Naive thymus-derived CD8-positive, alpha-beta T cell (primary cell): ENCODE measurements at places on chromosomes 4 and X. TPM values are rescaled to one million over a fixed set of nuclear protein-coding genes. Genes with fewer than 3 reads are reported as not detected.

GRCh38 chr4:150231107-150231770 is 153.0 kb downstream of the DCLK2 start:
- peaks cover 27% of the 10 kb centered on the region for H3K27me3 ChIP-seq
- H3K4me1 ChIP-seq: no peaks in the 10 kb centered on the region
- no peak for DNase-seq
- no peak overlapping the region for H3K27ac ChIP-seq

DNA sequence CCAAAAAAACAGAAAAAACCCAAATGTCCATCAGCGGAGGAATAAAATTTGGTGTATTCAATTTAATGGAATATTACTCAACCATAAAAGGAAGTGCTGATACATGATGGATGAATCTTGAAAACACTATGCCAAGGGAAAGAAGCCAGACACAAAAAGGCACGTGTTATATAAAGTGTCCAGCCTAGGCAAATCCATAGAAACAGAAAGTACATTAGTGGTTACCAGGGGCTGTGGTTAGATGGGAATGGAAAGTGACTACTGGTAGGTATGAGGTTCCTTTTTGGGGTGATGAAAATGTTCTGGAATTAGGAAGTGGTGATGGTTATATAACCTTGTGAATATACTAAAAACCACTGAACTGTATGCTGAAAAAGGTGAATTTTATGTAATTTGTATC is 3.5 kb upstream of the CDKL2 start:
- H3K27me3 ChIP-seq: no peaks in the 10 kb centered on the region
- DNase-seq: no peak
- peaks cover 12% of the 10 kb centered on the region for H3K4me1 ChIP-seq
- H3K36me3 ChIP-seq: no peaks in the 10 kb centered on the region
- no peak overlapping the region for H3K4me3 ChIP-seq
- no peak overlapping the region for H3K27ac ChIP-seq

DNA sequence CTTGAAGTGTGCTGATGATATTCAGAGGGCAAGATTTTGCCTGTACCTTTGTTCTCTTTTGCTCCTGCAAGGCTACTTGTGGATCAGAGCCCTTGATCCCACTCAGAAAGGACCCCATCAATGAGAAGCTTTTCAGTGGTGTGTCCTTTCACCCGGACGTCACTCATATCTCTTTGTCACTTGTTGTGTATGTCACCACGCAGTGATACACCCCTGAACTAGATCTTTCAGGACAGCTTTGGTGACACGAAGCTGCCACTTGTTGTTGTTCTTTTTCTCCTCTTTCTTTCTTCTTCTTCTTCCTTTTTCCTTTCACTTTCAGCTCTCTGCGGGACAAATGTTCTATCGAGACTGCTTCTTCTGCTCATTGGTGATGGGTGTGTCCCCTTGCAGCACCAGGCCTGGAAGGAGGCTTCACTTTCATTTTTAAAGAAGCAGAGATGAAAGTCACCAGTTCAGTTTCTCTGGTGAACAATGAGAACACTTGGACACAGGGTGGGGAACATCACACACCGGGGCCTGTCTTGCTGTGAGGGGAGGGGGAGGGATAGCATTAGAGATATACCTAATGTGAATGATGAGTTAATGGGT is 83.6 kb downstream of the NBDY start:
- H3K27ac ChIP-seq: peak overlapping the region; percentile 98
- peaks cover 26% of the 10 kb centered on the region for H3K4me1 ChIP-seq
- H3K27me3 ChIP-seq: no peaks in the 10 kb centered on the region
- no peaks in the 10 kb centered on the region for H3K36me3 ChIP-seq
- DNase-seq: peak; percentile 49

GRCh38 chr4:124644621-124645020 is 67.9 kb downstream of the ANKRD50 start:
- no peak overlapping the region for H3K4me3 ChIP-seq
- DNase-seq: no peak
- H3K27me3 ChIP-seq: peaks cover 6% of the 10 kb centered on the region
- no peaks in the 10 kb centered on the region for H3K36me3 ChIP-seq
- H3K27ac ChIP-seq: no peak overlapping the region
- H3K4me1 ChIP-seq: no peaks in the 10 kb centered on the region

DNA sequence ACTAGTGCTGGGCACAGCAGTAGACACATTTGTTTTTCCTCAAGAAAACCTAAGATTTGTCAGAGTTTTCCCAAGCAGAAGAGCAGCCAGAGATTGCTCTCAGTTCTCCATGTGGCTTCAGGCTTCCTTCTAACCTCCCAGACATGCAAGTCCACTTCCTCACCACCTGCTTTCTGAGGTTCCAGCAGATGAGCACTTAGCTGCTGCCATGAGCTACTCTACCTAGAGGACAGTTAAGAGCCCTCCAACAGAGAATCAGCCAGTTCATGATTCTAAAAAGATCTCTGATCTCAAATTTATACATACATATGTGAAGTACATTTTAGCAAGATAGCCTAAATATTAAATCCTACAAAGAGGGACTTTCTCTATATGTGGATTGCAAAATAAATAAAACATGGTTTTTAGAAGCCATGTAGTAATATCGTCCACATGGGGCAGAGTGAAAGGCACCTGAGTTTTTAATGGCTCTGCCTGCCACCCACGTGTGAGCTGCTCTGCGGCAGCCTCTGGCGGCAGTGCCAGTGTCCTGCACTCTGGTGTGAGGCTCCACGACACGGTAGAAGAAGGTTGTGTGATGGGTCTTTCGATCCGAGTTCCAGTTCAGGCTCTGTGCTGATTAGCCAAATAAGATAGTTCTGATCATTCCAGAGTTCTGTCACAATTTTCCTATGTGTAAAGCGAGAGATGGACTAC is 10.3 kb downstream of the CYP4V2 start:
- no peaks in the 10 kb centered on the region for H3K27me3 ChIP-seq
- peaks cover 25% of the 10 kb centered on the region for H3K4me1 ChIP-seq
- H3K36me3 ChIP-seq: peaks cover 14% of the 10 kb centered on the region
- peak; percentile 69 for DNase-seq
- H3K4me3 ChIP-seq: peak overlapping the region; percentile 14

- DNase-seq: no peak
- H3K27ac ChIP-seq: no peak overlapping the region
- H3K4me3 ChIP-seq: no peak overlapping the region
Measured at GRCh38 chr4:7630568-7631287, 196.0 kb upstream of the PSAPL1 start.

DNA sequence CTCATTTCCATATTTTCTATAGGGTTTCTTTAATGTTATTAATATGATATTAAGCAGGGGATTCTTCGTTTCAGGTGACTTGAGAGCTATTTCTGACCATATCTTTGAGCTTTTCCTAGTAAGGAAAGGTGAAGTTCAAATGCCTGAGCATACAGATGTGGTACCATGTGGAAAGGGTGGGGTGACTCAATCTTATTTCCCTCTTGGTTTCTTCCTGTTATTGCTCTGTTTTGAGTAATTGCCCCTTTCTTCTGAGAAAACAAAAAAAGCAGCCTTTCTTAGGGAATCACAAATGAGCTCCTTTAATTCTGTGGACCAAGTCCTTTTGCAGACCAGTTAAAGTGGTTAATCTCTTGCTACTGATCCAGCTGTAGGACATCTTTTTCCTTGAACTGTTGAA is 41.0 kb upstream of the AGA start:
- H3K36me3 ChIP-seq: peaks cover 16% of the 10 kb centered on the region
- H3K27ac ChIP-seq: no peak overlapping the region
- H3K27me3 ChIP-seq: no peaks in the 10 kb centered on the region
- no peak for DNase-seq
- no peak overlapping the region for H3K4me3 ChIP-seq
- H3K4me1 ChIP-seq: peaks cover 6% of the 10 kb centered on the region

- DNase-seq: no peak
- peaks cover 2% of the 10 kb centered on the region for H3K4me1 ChIP-seq
- H3K27ac ChIP-seq: no peak overlapping the region
- H3K36me3 ChIP-seq: no peaks in the 10 kb centered on the region
- no peak overlapping the region for H3K4me3 ChIP-seq
Measured at GRCh38 chr4:120225527-120225926, 158.9 kb upstream of the MAD2L1 start.

DNA sequence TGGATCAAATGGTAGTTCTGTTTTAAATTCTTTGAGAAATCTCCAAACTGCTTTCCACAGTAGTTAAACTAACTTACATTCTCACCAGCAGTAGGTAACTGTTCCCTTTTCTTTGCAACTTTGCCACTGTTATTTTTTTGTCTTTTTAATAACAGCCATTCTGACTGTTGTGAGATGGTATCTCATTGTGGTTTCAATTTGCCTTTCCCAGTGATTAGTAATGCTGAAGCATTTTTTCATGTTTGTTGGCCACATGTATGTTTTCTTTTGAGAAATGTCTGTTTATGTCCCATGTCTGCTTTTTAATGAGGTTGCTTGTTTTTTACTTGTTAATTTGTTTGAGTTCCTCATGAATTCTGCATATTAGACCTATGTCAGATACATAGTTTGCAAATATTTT is 198.8 kb downstream of the RAB28 start:
- no peak for DNase-seq
- no peaks in the 10 kb centered on the region for H3K27me3 ChIP-seq
- H3K4me3 ChIP-seq: no peak overlapping the region
- no peaks in the 10 kb centered on the region for H3K36me3 ChIP-seq
- no peak overlapping the region for H3K27ac ChIP-seq
- H3K4me1 ChIP-seq: no peaks in the 10 kb centered on the region

- H3K36me3 ChIP-seq: no peaks in the 10 kb centered on the region
- no peaks in the 10 kb centered on the region for H3K4me1 ChIP-seq
- no peaks in the 10 kb centered on the region for H3K27me3 ChIP-seq
- H3K27ac ChIP-seq: no peak overlapping the region
Measured at GRCh38 chrX:107123750-107124149, 5.1 kb upstream of the RBM41 start.

DNA sequence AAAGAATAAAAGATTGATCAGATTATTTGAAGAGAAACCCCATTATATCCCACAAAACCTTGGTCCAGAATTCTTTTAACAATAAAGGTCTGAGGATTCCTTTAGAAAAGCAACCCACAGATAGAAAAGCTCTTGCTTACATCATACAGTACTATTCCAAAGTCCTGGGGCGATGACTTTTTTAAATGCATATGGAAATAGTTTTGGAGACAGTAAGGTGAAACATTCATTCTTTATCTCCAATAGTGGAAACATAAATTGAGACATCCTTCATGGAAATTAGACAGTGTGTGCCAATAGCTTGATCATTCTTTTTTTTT is 85.7 kb upstream of the UCP1 start:
- H3K4me3 ChIP-seq: no peak overlapping the region
- peaks cover 6% of the 10 kb centered on the region for H3K27me3 ChIP-seq
- no peak for DNase-seq
- no peaks in the 10 kb centered on the region for H3K36me3 ChIP-seq

DNA sequence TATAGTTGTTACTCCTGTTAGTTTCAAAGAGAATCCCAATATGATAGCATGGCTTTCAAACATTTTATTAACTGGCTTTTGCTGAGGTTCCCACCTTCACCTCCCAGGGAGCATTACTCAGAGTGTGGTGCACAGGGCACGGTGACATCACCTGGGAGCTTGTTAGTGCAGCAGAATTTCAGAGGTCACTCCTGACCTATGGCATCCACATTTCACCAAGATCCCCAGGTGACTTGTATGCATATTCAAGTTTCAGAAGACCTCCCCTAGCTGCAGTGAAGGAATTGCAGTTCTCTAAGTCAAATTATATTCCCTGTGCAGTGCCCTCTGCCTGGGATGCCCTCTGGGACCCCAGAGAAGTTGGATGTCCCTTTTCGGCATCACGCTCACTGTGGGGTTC is 29.7 kb upstream of the LNX1 start:
- peaks cover 6% of the 10 kb centered on the region for H3K27me3 ChIP-seq
- H3K4me3 ChIP-seq: no peak overlapping the region
- no peaks in the 10 kb centered on the region for H3K36me3 ChIP-seq
- DNase-seq: no peak

DNA sequence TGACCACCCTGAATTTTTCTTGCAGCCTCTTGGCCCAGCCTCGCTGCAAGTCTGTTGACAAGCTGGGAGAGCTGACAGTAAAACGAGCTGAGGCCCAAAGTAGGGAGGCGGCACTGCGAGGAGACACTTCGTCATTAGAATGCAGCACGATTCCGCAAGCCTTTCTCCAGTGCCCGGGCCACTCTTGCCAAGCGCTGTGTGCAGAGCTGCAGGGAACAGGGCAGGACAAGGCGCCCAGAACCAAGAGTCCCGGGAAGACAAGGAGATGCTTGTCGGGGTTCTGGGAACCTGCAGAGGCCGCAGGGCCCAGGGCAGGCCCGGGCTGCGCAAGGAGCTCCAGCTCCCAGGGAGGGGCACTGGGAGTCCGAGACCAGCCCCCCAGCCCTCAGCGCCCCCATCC is 187.1 kb downstream of the BCOR start:
- peaks cover 2% of the 10 kb centered on the region for H3K4me1 ChIP-seq
- no peak for DNase-seq
- no peak overlapping the region for H3K4me3 ChIP-seq
- H3K27me3 ChIP-seq: no peaks in the 10 kb centered on the region

- H3K27me3 ChIP-seq: peaks cover 5% of the 10 kb centered on the region
- no peak for DNase-seq
- H3K4me3 ChIP-seq: no peak overlapping the region
- no peaks in the 10 kb centered on the region for H3K4me1 ChIP-seq
- no peaks in the 10 kb centered on the region for H3K36me3 ChIP-seq
Measured at GRCh38 chr4:24690436-24690835, 104.9 kb upstream of the SOD3 start.

DNA sequence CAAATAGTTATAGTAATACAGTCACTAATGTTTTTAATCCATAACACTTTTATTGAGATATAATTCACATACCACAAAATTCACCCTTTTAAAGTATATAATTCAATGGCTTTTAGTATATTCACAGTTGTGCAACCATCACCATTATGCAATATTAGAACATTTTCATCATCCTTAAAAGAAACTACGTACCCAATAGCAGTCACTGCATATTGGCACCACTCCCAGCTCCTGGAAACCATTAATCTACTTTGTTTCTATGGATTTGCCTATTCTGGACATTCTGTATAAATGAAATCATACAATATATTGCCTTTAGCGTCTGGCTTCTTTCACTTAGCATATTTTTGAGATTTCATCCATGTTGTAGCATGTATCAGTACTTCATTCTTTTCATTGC is 99.3 kb downstream of the AMMECR1 start:
- H3K4me1 ChIP-seq: peaks cover 6% of the 10 kb centered on the region

GRCh38 chrX:107715331-107716117 is 60.1 kb downstream of the TSC22D3 start:
- H3K4me3 ChIP-seq: peak overlapping the region; percentile 96
- peak; percentile 3 for DNase-seq
- peaks cover 71% of the 10 kb centered on the region for H3K4me1 ChIP-seq
- peak overlapping the region; percentile 100 for H3K27ac ChIP-seq
- H3K36me3 ChIP-seq: peaks cover 35% of the 10 kb centered on the region
- H3K27me3 ChIP-seq: no peaks in the 10 kb centered on the region

Gene CT47B1
- total RNA-seq: not detected

Gene SCML2
- total RNA-seq: 2.1 TPM

Gene KIF4A
- 0.08 TPM for total RNA-seq

Gene SPRY1
- 8.1 TPM for total RNA-seq

Gene EPHA5
- total RNA-seq: not detected

Gene VCX3B
- not detected for total RNA-seq

Gene HTT-AS
- not detected for total RNA-seq
